ENCODE measurements at places on chromosomes 13 and 19. TPM values are rescaled to one million over a fixed set of nuclear protein-coding genes. Genes with fewer than 3 reads are reported as not detected.

GRCh38 chr13:32247887-32248286, 67.3 kb downstream of the ZAR1L start:
- DNase-seq, result no peak

DNA sequence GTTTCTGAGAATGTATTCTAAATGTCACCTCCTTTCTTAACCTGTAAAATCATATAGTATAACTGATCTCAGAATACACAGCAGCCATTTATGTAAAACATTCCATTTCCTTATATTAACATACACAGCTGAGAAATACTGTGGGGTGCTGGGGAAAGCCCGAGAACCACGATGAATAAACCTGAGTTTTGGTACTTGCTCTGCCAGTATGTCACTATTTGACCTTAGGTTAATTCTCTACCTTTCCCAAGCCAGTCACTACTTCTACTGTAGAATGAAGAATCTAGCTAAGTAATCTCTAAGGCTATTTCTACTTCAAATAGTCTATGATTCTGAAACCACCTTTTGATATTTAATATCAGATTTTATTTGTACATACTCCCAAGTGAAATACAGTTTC, 173.7 kb downstream of the TBC1D4 start:
- no peak for DNase-seq

- DNase-seq, result no peak
These were observed at the start of gene KEAP1 for GRCh38 chr19:10503002-10503789. Gene KEAP1, minus strand, starts transcription at chr19:10503356. Its CDS starts 3,323 bp downstream, at chr19:10500033.

Gene CEACAM16
- not detected for total RNA-seq
